ENCODE measurements at places on chromosomes 4 and X. TPM values are rescaled to one million over a fixed set of nuclear protein-coding genes. Genes with fewer than 3 reads are reported as not detected.

ARSJ gene
- 6.3 TPM for total RNA-seq

FLNA gene
- total RNA-seq = 1,561 TPM

MBTPS2 gene
- total RNA-seq = 23.5 TPM

REELD1 gene
- not detected for total RNA-seq

CITED1 gene
- total RNA-seq = 1.3 TPM

PCYT1B gene
- total RNA-seq = not detected

STBD1 gene
- total RNA-seq = 6.5 TPM

APBB2 gene
- 10.5 TPM for total RNA-seq

GPC3 gene
- total RNA-seq = not detected

PHEX gene
- 0.29 TPM for total RNA-seq

SYP gene
- total RNA-seq = 3.1 TPM

CABS1 gene
- not detected for total RNA-seq

IL3RA gene
- 0.10 TPM for total RNA-seq

CCNA2 gene
- 46.8 TPM for total RNA-seq

ASB9 gene
- 25.2 TPM for total RNA-seq

FAM47A gene
- total RNA-seq = not detected

ZIC3 gene
- total RNA-seq = not detected

DDIT4L gene
- 0.69 TPM for total RNA-seq

UGT2B17 gene
- not detected for total RNA-seq

F11 gene
- total RNA-seq = not detected

SLC9A7 gene
- 15.6 TPM for total RNA-seq

GLOD5 gene
- total RNA-seq = not detected

HNRNPH2 gene
- 66.1 TPM for total RNA-seq

KIT gene
- not detected for total RNA-seq

GAGE13 gene
- total RNA-seq = not detected

DAPP1 gene
- total RNA-seq = not detected

TCP11X2 gene
- total RNA-seq = not detected

CLDN34 gene
- not detected for total RNA-seq

MAGEA2 gene
- 0.07 TPM for total RNA-seq

GRID2 gene
- total RNA-seq = not detected

PAGE1 gene
- not detected for total RNA-seq

GBA3 gene
- not detected for total RNA-seq

RS1 gene
- total RNA-seq = not detected

TRAM1L1 gene
- total RNA-seq = 0.32 TPM

PTCHD1 gene
- not detected for total RNA-seq

FHDC1 gene
- total RNA-seq = 0.47 TPM

TMEM128 gene
- 11.6 TPM for total RNA-seq

MAGEB16 gene
- total RNA-seq = not detected

CDKL2 gene
- 0.64 TPM for total RNA-seq

USP17L26 gene
- total RNA-seq = not detected

FRAS1 gene
- total RNA-seq = 3.4 TPM

GNRHR gene
- total RNA-seq = not detected

PDCL2 gene
- total RNA-seq = not detected

NPFFR2 gene
- not detected for total RNA-seq

LRRC66 gene
- total RNA-seq = 0.18 TPM

HMGN5 gene
- 2.7 TPM for total RNA-seq

ERCC6L gene
- total RNA-seq = 14.3 TPM

SPANXC gene
- 1.0 TPM for total RNA-seq

SMIM10 gene
- 0.14 TPM for total RNA-seq

TNMD gene
- total RNA-seq = not detected

CORIN gene
- not detected for total RNA-seq

NPY1R gene
- 0.03 TPM for total RNA-seq

VCX gene
- not detected for total RNA-seq

FGF5 gene
- total RNA-seq = 1.0 TPM

Data from A549 treated with DMSO at 1 μM for 4 hours (cell line).